ENCODE measurements at places on chromosomes 16 and 17.

DNA sequence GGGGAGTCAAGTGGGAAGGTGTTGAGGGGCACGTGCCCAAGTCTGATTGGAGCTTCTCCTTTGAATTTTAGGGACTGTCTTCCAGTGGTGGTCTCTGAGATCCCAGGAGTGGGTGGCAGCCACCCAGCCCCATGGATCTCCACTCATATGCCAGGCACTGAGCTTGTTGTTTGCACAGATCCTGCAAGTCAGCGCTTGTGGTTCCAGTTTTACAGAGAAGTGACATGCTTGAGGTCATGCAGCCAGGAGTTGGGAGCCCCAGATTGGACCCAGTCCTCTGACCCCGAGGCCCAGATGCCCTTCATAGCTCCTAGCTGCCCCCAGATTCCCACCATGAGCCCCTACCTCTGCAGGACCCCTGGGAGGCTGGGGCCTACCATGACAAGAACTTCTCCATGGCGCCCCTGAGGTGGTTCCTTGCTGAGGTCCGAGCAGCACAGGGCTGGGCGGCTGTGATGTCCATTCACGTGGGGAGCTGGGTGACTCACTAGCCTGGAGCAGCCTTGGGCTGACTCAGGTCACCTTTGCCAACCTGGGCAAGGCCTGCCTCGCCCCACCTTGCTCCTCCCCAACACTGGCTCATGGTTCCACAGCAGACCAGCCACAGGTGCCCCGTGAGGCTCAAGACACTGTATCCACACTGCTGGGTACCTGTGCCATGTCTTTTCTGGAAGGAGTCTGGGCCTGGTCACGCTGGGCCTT lies 47.4 kb downstream of the RAI1 start:
- DNase-seq = no peak

- peak; percentile 29 for DNase-seq
Measured at GRCh38 chr17:5526821-5527598, 40.6 kb downstream of the MIS12 start.

DNA sequence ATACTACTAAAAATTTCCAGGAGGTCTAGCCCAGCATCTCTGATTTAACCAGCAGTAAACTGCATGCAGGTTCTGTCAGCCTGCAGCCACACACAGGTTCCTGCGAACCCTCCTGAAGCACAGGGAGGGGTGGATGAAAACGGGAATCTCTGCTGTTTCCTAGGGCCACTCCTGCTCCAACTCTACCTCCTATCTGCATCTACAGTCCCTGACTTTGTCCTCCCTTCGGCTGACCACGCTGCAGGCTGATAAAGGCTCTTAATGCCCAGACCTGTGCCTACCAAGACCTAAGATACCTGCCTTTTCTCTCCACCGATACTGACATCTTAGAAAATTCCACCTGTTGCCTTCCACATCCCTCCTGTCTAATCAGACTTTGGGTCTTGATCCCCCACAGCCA lies 50.2 kb downstream of the CYTH1 start:
- DNase-seq = no peak

DNA sequence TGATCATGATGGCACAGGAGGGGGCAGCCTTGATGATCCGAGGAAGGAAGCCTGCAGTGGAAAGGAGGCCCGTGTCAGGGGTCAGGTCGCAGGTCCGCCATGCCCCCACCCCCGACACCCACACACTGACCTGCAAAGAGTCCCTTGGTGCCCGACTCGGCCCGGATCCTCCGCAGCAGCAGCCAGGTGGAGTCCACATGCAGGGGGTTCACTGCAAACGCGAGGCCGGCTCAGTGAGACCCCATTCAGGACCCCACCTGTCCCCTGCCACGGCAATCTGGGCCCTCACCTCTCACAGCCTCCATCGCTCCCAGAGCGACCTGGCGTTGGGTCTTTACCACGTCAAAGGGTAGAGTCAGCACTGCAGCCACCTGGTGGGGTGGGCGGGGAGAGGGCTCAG lies 4.6 kb downstream of the SLC25A39 start:
- DNase-seq = no peak

DNA sequence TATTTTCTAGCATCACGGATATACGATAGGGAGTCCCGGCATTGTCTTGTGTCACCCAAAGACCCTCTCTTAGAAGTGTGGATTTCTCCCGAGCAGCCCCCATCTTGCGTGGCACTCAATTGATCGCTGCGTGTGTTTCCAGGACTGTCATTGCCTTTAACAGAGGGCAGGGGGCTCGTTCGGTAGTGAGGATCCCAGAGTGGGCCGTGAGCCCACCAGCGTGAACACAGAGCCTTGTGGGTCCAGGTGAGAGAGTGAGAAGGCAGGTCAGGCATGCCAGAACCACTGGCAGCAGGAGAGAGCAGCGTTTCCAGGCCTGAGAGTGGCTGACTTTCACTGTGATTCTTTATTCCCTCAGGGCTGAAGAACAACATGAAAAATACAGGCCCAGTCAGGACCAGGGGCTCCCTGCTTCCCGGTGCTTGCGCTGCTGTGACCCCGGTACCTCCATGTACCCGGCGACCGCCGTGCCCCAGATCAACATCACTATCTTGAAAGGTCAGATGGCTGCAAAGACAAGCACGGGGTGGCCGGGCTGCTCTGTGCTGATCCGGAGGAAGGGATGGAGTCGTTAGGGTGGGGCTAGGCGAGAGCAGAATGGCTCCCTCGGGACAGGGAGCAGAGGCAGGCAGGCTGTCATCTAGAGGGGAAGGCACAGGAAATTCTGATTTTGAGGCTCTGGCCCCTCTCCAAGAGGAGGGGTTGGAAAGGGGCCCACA lies 22.4 kb downstream of the C1QTNF1 start:
- DNase-seq = peak; percentile 91

DNA sequence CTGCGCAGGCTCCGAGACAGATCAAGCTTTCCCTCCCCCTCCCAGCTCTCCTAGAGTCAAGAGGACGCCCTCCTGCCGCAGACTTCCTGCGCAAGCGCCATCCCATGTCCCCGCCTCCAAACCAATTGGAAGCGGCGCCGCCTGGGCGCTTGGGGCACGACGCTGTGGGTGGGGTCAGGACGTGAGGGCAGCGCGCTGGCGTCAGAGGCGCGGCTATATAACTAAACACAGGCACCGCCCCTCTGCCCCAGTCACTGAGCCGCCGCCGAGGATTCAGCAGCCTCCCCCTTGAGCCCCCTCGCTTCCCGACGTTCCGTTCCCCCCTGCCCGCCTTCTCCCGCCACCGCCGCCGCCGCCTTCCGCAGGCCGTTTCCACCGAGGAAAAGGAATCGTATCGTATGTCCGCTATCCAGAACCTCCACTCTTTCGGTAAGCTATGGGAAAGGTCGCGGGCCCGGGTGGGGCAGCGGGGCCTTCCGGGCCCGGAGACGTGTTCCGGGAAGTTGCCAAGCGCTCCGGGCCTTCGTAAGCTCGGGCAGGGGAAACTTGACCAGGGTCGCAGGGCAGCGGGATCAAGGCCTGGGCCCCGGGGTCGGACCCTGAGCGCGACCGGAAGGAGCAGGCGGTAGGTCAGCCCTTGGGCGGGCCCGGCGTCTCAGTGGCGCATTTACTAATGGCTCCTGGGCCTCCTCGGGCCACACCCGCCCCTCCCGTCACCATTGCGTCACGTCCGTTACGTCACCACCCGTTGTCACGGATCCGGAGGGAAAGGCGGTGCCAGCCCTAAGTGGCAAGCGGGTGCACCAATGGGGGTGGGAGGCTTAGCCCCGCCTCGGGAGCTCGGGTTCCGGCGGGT lies at the start of gene EIF1:
EIF1 (plus strand) TSS at position 245 of the 856 bp plus-strand sequence; CDS start at position 399, 154 bp downstream.
- peak; percentile 98 for DNase-seq

DNA sequence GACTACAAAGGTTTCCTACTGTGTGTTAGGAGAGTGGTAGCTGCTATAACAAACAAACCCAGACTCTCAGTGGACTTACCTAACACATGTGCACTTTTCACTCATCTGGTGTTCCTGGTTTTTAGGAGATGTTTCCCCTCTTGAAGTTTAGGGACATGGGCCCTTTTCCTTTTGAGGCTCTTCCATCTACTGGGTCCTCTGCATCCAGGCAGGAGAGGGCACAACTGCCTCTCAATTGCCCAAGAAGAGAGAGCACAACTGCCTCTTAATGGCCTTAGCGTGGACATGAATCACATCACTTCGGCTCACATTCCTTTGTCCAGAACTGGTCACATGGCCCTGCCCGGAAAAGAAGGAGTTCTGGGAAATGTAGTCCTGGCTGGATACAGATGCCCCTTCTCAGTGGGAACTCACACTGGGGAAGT lies 9.8 kb upstream of the TNRC6C start:
- DNase-seq = no peak

DNA sequence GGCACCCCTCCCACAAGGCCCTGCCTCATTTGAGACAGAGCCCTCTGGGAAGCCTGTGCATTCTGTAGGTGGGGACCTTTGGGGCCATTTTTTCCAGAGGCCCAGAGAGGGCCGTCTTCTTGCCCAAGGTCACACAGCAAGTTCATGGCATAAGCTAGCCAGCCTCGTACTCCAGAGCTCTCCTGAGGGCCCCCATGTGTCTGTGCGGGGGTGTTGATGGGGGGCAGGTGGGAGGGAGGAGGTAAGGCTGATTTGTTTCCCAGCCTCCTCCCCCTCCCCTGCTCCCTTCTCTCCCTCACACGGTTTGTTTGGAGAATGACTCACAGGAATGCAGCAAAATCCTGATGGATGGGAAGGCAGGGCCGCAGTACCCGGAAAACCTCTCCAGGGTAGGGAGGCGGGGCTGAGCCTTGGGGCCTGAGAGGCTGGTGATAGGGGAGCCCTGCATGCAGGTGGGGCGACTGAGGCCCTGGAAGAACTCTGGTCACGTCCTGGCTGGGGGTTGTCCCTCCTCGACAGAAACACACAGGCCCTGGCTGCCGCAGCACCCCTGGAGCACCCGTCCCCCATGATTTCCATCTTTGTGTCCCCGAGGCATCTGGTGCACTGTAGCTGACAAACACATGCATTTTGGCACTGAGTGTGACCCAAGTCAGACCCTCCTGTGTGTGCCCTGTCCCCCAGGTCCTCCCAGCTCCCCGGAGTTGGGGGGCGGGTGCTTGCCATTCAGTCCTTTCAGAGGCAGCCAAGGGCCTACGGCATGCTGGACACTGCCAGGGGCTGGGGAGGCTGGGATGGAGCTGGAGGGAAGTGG lies 29.7 kb downstream of the RAI1 start:
- DNase-seq = no peak

DNA sequence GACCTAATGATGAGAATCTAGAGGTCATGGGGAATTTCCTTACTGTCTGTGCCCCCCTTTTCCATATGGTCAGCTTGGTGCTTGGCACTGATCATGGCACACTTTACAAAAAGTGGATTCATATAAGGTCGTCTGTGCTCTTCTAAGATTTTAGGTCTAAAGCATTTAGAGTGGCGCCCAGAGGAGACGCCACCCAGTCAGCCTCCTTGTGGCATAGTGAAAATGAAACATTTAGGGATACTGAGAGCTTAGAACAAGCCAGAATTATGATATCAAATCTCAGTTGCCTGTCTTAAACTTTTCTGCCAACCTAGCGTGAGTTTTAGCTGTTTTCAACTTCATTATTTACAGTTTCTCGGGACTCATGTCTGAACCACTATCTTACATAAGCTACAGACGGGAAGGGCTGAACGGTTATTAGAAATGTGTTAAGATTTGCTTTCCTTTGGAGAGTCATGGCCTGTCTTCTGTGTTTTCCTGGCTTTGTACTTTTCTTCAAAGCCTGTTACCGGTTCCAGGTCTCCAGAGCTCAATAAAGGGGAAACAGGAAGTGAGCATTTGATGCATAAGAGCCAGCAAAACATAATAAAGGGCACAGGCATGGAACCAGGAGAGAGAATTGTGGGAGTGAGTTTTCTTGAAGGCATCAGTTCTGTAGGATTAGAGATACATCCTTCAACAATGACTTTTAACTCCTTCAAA lies 13.7 kb downstream of the ZNRF1 start:
- DNase-seq = no peak

- DNase-seq = no peak
Measured at GRCh38 chr17:78374631-78375274, 3.7 kb upstream of the PGS1 start.

DNA sequence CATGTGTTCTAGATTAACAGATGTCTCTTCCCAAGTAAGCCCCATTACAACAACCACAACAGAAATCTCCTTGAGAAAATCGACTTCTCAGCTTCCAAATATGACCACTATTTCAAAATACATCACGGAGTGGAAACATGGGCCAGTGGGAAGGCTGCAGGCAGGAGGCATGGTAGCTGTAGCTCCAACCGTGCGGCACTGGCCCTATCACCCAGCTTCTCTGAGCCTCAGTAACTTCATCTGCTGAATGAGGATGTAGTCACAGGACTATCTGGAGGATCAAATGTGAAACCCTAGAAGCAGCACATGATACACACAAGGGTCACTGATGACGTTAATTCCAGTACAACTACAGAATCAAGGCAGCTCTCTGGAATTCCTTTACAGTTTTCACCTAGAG lies 112.2 kb downstream of the VPS53 start:
- no peak for DNase-seq

DNA sequence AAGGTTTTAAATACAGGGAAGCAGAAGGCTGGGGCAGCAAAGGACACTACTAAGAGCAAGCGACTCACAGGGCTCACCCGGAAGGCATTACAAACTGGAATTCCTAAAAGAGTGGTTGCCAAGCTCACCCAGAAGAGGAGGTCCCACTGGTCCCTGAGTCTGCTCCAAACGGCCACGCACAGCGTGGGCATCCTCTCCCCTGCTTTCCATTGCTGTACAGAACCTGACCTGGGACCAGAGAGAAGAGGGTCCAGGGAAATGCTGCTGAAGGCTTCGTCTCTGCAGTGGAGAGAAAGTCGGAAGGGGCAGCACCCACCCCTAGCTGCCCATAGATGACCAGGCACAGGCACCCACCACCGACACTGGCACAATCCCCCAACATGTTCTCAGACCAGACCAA lies 67.2 kb downstream of the ADCY9 start:
- DNase-seq = no peak

- DNase-seq = peak; percentile 69
Measured at GRCh38 chr16:85286066-85286831, 174.0 kb upstream of the CIBAR2 start.

GRCh38 chr17:37026531-37026869 lies 77.7 kb downstream of the AATF start:
- DNase-seq = no peak

DNA sequence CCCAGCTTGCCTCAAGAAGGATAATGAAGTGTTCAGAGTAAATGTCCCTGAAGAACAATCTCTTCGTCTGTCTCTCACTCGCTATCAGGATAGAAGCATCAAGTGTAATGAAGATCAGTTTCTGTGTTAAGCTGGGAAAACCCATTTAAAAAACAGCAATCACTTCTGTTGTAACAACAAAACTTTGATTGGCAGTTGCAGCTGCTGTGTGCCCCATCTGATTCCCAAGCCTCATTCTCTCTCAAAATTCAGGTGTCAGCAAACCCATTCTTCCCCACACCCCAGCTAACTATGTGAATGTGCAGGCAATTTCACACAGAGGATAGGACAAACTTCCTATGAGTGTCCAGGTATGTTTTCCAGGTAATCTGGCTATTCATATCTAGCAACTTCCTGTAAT lies 2.4 kb upstream of the HNF1B start:
- no peak for DNase-seq
